ENCODE measurements at places on chromosomes 2 and 18.

DNA sequence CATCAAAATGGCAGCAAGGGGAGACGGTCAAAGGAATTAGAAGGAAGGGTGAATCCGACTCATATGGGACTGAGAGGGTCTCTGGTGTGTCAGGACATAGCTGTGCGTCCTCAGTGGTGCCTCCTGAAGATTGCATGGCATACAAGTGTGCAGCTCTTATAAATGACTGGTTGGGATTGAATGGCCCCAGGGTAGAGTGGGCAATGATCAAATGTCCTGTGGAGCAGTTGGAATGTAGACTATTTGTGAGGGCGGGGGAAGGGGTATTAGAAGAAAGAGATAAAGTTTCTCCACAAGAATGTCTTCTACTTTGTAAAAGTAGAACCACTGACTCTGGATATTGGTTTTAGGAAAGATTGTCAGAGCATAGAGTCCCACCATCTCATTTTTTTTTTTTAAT lies 24.6 kb downstream of the CTLA4 start:
- ATAC-seq, result no peak

DNA sequence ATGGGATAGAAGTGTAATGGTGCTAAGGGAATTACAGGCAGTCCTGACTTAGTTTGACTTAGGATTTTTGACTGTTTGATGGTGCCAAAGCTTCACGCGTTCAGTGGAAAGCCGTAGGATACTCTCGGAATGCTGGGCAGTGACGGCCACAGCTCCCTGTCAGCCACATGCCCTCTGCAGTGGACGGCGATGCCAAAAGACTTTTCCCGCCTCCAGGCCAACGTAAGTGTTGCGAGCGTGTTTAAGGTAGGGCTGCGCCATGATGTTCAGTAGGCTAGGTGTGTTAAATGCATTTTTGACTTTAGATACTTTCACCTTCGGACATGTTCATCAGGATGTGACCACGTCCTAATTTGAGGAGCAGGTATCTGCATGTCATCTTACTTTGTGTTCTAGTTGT lies 63.4 kb downstream of the DCDC2C start:
- ATAC-seq, result no peak

DNA sequence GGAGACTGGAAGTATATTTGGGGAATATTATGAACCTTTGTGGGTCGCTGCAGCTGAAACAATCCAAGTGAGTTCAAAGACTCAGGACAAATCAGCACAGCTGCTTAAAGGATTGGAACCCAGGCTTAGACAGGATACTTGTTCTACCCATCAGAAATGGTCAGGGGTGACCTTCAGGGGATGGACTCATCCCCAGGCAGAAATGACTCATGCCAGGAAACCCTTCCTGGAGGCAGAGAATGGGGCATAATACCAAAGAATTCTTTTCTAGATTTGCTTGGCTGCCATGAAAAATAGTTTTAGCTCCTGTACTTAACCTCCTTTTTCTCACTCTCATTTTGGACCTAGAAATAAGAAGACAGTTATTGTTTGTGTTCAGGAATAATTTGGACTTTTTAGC lies 425.5 kb downstream of the TSN start:
- no peak for ATAC-seq

- ATAC-seq, result no peak
Observed at GRCh38 chr2:42331569-42332284, 29.3 kb downstream of the COX7A2L start.

- no peak for ATAC-seq
Observed at GRCh38 chr2:4134551-4135550, 431.5 kb downstream of the DCDC2C start.
